ENCODE measurements at places on chromosomes 5 and 9. TPM values are rescaled to one million over a fixed set of nuclear protein-coding genes. Genes with fewer than 3 reads are reported as not detected.

DNA sequence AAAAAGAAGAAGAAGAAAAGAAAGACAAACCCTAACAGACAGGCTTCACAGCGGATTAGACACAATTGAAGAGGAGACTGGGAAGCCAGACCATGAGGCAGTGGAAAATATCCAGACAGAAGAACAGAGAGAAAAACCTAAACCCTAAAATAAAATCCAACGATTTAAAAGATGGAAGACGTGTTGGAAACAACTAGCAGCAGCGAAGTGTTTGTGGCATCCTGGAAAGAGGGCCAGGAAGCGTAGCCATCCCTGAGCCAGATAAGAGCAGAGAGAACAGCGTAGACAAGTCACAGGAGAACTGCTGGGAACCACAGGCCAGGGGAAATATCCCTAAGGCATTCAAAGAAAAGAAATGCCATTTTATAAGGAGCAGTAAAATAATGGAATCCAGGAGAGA is 39.7 kb upstream of the NKD2 start:
- H3K4me3 ChIP-seq, result peak overlapping the region; percentile 23
- H3K27me3 ChIP-seq, result peaks cover 77% of the 10 kb centered on the region
- H3K36me3 ChIP-seq, result peaks cover 7% of the 10 kb centered on the region
- H3K4me1 ChIP-seq, result peaks cover 39% of the 10 kb centered on the region
- no peak for DNase-seq
- H3K27ac ChIP-seq, result no peak overlapping the region

DNA sequence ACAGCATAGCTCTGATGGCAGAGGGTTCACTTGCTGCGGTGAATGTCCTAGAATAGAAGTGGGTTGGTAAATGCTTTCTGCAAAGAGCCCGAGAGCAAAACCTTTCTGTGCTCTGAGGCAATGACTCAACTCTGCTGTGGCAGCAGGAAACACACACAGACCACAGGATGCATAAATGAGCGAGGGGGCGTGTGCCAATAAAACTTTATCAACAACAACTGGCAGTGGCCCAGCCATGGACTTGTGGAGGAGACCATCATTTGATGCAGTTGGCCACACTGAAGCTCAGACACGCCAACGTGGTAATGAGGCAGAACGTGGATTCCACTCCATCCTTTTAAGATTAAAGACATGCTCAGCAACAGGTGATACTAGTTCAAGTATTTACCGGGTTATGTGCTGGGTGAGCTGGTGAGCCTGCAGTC is 6.8 kb downstream of the MRPL36 start:
- DNase-seq, result peak; percentile 83
- H3K4me1 ChIP-seq, result peaks cover 89% of the 10 kb centered on the region
- no peaks in the 10 kb centered on the region for H3K27me3 ChIP-seq
- H3K27ac ChIP-seq, result peak overlapping the region; percentile 97
- no peaks in the 10 kb centered on the region for H3K36me3 ChIP-seq

- H3K4me3 ChIP-seq, result peak overlapping the region; percentile 74
- DNase-seq, result no peak
- H3K4me1 ChIP-seq, result peaks cover 65% of the 10 kb centered on the region
- peak overlapping the region; percentile 100 for H3K27ac ChIP-seq
Measured at GRCh38 chr5:177477701-177478477, 4.5 kb upstream of the DBN1 start.

RPP25L gene
- 25.0 TPM for total RNA-seq

FGFR4 gene
- 1.1 TPM for total RNA-seq

- H3K4me3 ChIP-seq, result no peak overlapping the region
- no peak for DNase-seq
- no peaks in the 10 kb centered on the region for H3K4me1 ChIP-seq
- H3K27me3 ChIP-seq, result no peaks in the 10 kb centered on the region
Measured at GRCh38 chr5:80933036-80933435, 27.1 kb upstream of the RASGRF2 start.

DDX41 gene
- total RNA-seq, result 117 TPM

- H3K27ac ChIP-seq, result no peak overlapping the region
- no peaks in the 10 kb centered on the region for H3K36me3 ChIP-seq
- H3K27me3 ChIP-seq, result peaks cover 5% of the 10 kb centered on the region
- H3K4me3 ChIP-seq, result no peak overlapping the region
- H3K4me1 ChIP-seq, result no peaks in the 10 kb centered on the region
Measured at GRCh38 chr5:1733369-1733768, 66.3 kb downstream of the MRPL36 start.

GRCh38 chr9:13267743-13268142 is 11.7 kb downstream of the MPDZ start:
- no peaks in the 10 kb centered on the region for H3K27me3 ChIP-seq
- no peak for DNase-seq
- H3K27ac ChIP-seq, result no peak overlapping the region
- no peaks in the 10 kb centered on the region for H3K4me1 ChIP-seq
- H3K4me3 ChIP-seq, result no peak overlapping the region

DNA sequence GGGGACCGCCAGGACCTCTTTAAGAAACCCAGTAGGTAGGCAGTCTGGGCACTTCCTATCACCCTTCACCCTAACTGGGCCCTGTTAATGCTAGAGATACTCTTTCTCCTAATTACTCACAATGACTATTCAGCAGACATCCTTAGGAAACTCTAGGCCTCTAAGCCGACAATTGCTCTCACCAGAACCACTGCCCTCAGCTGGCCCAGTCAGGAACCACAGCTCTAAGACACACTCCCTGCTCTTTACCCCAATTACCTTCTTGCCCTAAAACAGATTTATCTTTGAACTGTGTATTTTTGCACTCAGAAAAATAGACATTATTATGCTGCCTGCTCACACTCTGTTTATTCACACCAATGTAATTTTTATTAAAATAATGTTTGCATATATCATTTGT is 432.6 kb upstream of the SLC30A5 start:
- DNase-seq, result peak; percentile 13
- no peak overlapping the region for H3K4me3 ChIP-seq
- H3K27me3 ChIP-seq, result no peaks in the 10 kb centered on the region
- H3K36me3 ChIP-seq, result no peaks in the 10 kb centered on the region

ZNF346 gene
- 20.8 TPM for total RNA-seq

GRCh38 chr5:125100951-125101350 is 354.5 kb upstream of the ZNF608 start:
- no peaks in the 10 kb centered on the region for H3K27me3 ChIP-seq
- no peak overlapping the region for H3K4me3 ChIP-seq
- no peak overlapping the region for H3K27ac ChIP-seq

DNA sequence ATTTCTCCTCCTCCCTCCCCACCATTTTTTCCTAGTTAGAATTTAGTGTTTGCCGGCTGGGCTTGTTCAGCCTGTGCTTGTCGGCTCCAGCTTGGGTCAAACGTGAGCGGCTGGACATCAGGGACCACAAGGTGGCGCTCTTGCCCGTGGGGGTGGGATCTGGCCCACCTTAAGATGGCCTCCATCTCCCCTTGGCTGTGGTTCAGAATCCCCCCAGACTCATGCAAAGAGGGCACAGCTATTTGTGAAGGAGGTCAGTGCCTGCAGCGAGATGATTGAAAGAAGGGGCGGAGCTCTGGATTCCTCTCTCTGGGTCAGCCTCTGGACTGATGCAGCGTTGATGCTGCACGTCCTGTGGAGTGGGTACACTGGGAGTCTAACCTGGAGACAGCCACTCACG is 283.3 kb upstream of the TUT7 start:
- H3K4me3 ChIP-seq, result no peak overlapping the region
- H3K36me3 ChIP-seq, result no peaks in the 10 kb centered on the region
- no peak overlapping the region for H3K27ac ChIP-seq
- peaks cover 24% of the 10 kb centered on the region for H3K27me3 ChIP-seq

- no peak overlapping the region for H3K4me3 ChIP-seq
- DNase-seq, result no peak
- no peaks in the 10 kb centered on the region for H3K4me1 ChIP-seq
Measured at GRCh38 chr5:75622564-75622963, 11.3 kb downstream of the ANKDD1B start.

FAT2 gene
- total RNA-seq, result not detected

DNA sequence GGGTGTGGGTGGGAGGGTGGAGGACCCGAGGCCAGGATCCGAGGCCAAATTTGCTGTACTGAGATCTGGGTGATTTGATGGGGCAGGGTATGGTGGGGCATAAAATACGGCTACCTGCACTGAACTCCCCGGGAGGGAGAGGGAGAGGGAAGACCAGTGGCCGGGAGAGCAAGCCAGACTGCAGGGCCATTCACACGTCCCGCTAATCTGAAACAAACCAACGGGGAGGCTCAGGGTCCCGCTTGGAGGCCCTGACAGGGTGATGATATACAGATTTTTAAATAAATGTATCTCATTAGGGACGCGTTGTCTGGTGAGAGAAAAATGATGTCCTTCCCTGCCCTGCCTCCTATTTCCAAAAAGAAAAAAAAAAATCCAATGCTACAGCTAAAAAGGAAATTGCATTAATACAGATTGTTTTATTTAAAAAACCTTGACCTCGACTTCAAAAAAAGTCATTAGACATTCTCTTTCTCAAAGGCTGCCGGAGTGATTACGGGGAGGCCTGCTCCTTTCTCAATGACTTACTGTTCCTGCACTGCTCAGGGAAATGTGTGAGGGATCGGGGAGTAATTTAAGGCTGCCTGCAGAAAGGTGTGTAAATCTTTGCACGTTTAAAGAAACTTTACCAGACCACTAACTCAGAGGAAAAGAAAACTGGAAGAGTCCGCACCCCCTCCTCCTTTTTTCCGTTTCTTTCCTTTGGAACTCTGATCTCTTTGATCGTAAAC is 11.5 kb upstream of the PRRX2 start:
- no peaks in the 10 kb centered on the region for H3K36me3 ChIP-seq
- no peak overlapping the region for H3K27ac ChIP-seq
- H3K4me3 ChIP-seq, result no peak overlapping the region
- no peak for DNase-seq

- peaks cover 5% of the 10 kb centered on the region for H3K4me1 ChIP-seq
- no peaks in the 10 kb centered on the region for H3K27me3 ChIP-seq
- H3K4me3 ChIP-seq, result no peak overlapping the region
- H3K27ac ChIP-seq, result no peak overlapping the region
- no peak for DNase-seq
Measured at GRCh38 chr5:149310947-149311658, 34.2 kb upstream of the GRPEL2 start.

DNA sequence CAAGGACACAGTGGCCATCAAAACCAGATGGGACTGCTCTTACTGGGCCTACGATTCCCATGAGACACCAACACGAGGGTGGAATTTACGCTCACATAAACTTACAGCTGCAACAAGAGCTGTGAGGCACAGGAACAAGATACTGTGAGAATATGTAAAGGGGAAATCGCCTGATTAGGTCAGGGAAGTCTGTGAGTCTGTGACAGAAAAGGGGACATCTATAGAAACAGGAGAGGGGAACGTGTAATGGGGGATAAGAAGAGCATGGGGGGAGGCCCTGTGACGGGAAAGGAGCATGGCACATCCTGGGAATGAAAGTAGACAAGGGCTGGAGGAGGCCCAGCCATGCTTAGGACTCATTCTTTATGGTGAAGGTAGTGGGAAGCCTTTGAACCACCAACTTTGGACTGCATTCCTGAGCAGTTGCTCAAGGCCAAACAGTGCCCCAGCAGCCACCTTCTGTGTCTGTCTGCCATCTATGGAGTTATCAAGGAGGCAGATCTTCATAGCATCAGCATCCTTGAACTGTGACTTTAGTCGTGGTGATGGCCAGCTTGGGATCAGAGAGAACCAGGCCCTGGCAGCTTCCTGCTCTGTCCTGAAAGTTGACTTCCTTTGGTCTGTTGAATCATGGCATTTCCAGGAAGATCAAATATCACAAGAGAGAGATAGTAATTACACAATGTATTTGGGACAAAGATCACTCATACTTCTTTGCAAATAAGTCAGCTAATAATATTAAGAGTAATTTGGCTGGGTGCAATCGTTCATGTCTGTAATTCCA is 87.9 kb upstream of the FAM169A start:
- peaks cover 26% of the 10 kb centered on the region for H3K27me3 ChIP-seq
- no peak overlapping the region for H3K27ac ChIP-seq
- H3K36me3 ChIP-seq, result peaks cover 5% of the 10 kb centered on the region
- H3K4me3 ChIP-seq, result no peak overlapping the region

OMD gene
- not detected for total RNA-seq

- no peak overlapping the region for H3K4me3 ChIP-seq
- no peak for DNase-seq
- H3K36me3 ChIP-seq, result no peaks in the 10 kb centered on the region
- no peaks in the 10 kb centered on the region for H3K4me1 ChIP-seq
Measured at GRCh38 chr9:17064558-17064957, 70.3 kb upstream of the CNTLN start.

- no peak overlapping the region for H3K4me3 ChIP-seq
- no peaks in the 10 kb centered on the region for H3K36me3 ChIP-seq
- no peak for DNase-seq
- no peaks in the 10 kb centered on the region for H3K4me1 ChIP-seq
- H3K27me3 ChIP-seq, result peaks cover 5% of the 10 kb centered on the region
Measured at GRCh38 chr5:10789726-10790125, 28.7 kb upstream of the DAP start.

GRCh38 chr5:109942646-109943045 is 252.9 kb downstream of the MAN2A1 start:
- H3K27ac ChIP-seq, result no peak overlapping the region
- H3K4me3 ChIP-seq, result no peak overlapping the region
- DNase-seq, result no peak
- H3K4me1 ChIP-seq, result peaks cover 26% of the 10 kb centered on the region
- peaks cover 2% of the 10 kb centered on the region for H3K36me3 ChIP-seq
- no peaks in the 10 kb centered on the region for H3K27me3 ChIP-seq

MSMP gene
- total RNA-seq, result not detected

- H3K4me1 ChIP-seq, result no peaks in the 10 kb centered on the region
- H3K27ac ChIP-seq, result no peak overlapping the region
- no peak overlapping the region for H3K4me3 ChIP-seq
- H3K36me3 ChIP-seq, result no peaks in the 10 kb centered on the region
Measured at GRCh38 chr5:156021866-156022265, 305.1 kb upstream of the SGCD start.

GRCh38 chr5:3818624-3819023 is 223.0 kb downstream of the IRX1 start:
- no peaks in the 10 kb centered on the region for H3K27me3 ChIP-seq
- H3K36me3 ChIP-seq, result no peaks in the 10 kb centered on the region
- H3K4me1 ChIP-seq, result no peaks in the 10 kb centered on the region
- no peak for DNase-seq

MUSK gene
- not detected for total RNA-seq

- no peak overlapping the region for H3K4me3 ChIP-seq
- H3K4me1 ChIP-seq, result no peaks in the 10 kb centered on the region
- no peaks in the 10 kb centered on the region for H3K36me3 ChIP-seq
- no peak overlapping the region for H3K27ac ChIP-seq
- DNase-seq, result no peak
Measured at GRCh38 chr5:64214132-64214531, 48.5 kb downstream of the RNF180 start.
